ENCODE measurements at places on chromosomes 3 and 15. TPM values are rescaled to one million over a fixed set of nuclear protein-coding genes. Genes with fewer than 3 reads are reported as not detected.

GRCh38 chr15:46413799-46414198 is 779.0 kb downstream of the SQOR start:
- DNase-seq = no peak

DNA sequence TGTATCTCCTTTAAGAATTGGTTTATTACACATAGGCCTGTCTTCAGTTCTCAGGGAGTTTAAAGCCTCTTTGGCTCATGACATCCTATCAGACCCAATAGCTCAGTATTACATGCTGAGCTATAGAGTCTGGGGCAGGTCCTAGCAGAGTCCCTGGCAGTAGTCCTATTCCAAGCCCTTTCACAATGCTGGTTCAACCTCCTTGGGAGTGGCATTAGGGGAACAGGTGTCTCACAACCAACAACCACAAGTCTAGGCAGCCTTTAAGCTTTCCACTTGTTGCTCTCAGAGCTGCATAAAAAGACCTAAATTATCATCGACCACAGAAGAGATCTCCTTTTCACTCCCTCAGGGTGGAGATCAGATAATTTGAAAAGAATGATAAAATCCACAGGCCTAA is 22.8 kb upstream of the C2CD4B start:
- DNase-seq = no peak

Gene GPR62
- polyA plus RNA-seq = 0.15 TPM

GRCh38 chr3:15651396-15651795 is 49.9 kb downstream of the BTD start:
- DNase-seq = no peak

DNA sequence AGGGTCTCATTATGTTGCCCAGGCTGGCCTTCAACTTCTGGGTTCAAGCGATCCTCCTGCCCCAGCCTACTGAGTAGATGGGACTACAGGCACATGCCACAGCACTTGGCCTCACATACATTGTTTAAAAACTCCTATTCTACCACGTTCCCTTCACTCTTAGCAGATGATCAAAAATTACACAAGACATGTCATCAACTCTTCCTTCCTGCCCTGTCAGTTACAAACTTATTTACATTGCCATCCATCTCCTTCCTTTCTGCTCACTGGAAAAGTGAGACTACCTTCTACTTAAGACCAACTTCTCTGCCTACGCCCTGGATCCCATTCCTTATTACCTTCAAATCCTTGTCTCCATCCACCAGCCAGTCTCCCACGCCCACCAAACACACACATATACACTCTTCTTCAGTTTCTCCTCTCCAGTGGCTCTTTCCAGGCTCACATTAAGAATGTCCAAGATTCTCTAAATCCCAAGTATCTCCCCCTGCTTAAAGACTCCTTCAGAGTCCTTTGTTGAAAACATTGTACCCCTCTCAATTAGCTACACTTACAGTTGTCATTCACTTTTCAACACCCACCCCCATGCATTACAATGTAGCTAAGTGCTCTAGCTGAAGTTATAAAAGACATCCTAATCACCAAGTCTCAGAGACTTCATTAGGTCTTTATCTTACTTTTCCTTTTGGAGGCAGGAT is 4.3 kb downstream of the PEAK1 start:
- no peak for DNase-seq

Gene FAM174B
- 11.8 TPM for polyA plus RNA-seq

DNA sequence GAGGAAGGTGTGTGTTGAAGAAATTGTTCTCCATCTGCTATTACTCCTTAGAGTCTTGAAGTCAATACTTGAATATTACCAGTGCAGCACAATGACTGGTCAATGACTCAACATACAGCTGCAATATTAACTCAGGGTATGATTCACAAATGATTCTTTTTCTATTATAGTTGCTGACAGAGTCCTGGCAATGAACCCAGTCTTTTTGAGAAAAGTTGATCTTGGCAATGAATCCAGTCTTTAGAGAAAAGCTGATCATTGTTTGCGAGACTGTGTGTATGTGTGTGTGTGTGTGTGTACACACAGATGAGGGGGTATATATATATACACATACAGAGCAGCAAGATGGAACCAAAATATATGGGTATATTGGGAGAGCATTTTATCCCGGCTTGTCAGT is 315.1 kb downstream of the ZNF385D start:
- DNase-seq = no peak

GRCh38 chr3:101530686-101531047 is 17.7 kb upstream of the SENP7 start:
- DNase-seq = no peak

GRCh38 chr3:152105446-152105845 is 163.3 kb upstream of the MBNL1 start:
- DNase-seq = no peak

GRCh38 chr3:177065285-177066033 is 131.8 kb downstream of the TBL1XR1 start:
- no peak for DNase-seq

DNA sequence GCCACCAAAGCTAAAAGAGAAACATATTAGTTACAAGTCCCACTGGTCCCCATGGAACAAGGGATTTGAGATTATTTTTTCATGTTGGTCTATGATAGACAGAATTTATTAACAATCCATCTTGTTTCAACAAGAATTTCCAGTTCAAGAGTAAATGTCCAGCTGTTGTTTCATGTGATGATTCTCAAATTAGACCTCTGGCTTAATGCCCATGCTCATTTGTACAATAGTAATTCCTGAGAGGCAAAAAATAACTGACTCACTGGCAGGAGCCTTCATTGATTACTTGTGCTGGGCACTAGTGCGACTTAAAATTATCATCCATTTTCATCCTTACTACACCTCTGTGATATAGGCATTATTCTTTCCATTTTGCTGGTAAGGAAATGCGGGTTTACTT is 171.3 kb downstream of the ITPR1 start:
- no peak for DNase-seq

Gene REC114
- polyA plus RNA-seq = not detected

- peak; percentile 61 for DNase-seq
Measured at GRCh38 chr3:77254967-77255831, 215.3 kb downstream of the ROBO2 start.

DNA sequence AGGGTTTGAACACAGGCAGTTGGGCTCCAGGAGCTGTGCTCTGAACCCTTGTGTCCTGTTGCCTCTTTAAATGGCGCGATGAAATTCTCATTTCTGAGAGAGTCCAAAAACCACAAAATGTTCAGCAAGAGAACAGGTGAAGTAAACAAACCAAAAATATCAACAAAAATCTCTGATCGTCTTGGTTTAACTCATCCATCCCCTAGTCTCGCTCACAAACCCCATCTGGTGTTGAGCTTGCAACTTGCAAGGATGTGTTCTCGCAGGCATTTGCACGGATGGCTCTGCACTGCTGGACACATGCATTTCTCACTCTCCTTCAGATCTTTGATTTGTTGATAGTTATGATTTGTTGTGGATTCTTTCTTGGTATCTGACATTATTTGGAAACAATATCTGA is 31.1 kb downstream of the FAH start:
- DNase-seq = no peak

- DNase-seq = no peak
Measured at GRCh38 chr15:36903922-36904556, 196.3 kb downstream of the MEIS2 start.

- no peak for DNase-seq
Measured at GRCh38 chr15:93131485-93132095, 42.6 kb upstream of the RGMA start.

Gene GOLGA8S
- 0.11 TPM for polyA plus RNA-seq

Gene STRA6
- polyA plus RNA-seq = 0.64 TPM

Gene EPHB3
- 7.3 TPM for polyA plus RNA-seq

GRCh38 chr15:45604326-45604725 is 17.1 kb downstream of the BLOC1S6 start:
- DNase-seq = no peak

Gene SIDT1
- polyA plus RNA-seq = 1.3 TPM

GRCh38 chr3:30578479-30578878 is 27.9 kb upstream of the TGFBR2 start:
- no peak for DNase-seq

- DNase-seq = no peak
Measured at GRCh38 chr15:29123171-29123570, 146.5 kb downstream of the NSMCE3 start.

DNA sequence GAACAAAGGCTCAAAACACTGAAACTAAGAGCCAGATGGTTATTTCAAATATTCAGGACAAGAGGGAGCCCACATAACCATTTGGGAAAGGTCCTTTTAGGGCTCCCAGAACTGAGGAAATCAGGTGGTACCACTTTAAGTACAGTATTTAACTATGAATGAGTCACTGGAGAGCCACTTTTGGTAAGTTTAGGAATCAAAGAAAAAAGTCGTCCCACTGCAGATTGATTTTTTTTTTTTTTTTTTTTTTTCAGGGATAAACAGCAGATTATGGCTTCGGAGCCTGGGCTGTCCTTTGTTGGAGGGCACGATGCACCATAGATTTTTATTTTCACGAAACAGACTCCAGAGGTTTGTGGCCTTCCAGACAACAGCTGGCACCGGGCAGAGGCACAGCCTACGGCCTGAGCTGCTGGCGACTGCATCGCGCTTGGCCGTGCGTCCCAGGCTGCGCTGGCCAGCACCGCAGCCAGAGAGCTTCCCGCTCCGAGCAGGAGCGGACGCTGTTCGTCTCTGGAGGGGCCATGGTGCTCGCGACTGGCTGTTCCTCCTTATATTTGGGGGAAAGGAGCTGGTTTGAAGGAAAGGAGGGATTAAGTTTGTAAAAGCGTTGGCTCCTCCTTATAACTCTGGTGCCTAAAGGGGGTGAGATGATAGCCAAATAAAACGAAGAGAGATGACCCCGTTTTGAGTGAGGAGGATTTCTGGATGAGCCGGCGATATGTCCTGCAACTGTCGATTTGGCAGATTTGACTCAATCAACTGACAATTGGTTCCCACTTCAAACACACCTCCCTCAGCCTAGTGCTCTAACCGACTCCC is 152.9 kb upstream of the GOLIM4 start:
- DNase-seq = no peak

Gene MCF2L2
- polyA plus RNA-seq = 2.2 TPM

GRCh38 chr3:192487033-192487432 is 240.3 kb downstream of the FGF12 start:
- no peak for DNase-seq

- DNase-seq = no peak
Measured at GRCh38 chr15:64443747-64444621, 16.4 kb upstream of the ZNF609 start.

DNA sequence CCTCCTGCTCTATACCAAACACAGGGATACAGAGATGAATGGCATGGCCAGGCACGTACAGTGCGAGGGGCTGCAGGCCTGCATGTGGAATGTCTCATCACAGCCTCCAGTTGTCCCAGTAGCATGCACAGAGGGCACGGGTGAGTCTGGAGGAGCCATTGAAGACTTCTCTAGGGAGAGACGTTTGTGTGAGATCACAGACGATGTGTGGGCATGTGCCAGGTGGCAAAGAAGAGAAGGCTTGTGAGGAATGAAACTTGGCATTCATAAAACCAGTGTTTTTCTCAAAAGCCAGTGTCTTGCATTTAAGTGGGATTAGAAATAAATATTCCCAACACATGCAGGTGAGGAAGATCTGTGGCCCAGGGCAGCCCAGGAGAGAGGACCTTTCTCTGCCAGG is 119.1 kb upstream of the UBE3A start:
- no peak for DNase-seq

DNA sequence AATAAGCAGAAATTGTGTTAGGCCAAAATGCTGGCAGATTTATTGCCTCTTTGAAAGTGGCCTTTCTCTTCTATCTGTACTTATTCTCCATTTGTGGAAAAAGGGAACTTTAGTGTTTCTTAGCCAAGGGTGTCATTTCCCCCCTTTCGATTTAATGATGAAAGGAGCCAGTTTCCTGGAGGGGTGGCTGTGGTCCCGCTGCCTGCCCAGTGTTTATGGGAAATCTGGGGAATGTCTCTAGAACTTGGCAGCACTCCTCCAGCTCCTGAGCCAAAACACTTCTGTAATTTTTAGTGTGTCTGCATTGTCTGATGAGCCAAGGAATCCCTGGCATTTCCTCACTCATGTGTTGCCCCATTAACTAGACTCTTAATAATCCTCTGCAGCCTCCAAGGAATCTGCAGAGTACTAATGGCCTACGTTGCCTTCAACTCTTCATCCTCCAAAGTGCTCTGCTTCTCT is 448.8 kb downstream of the GRM7 start:
- DNase-seq = peak; percentile 23

Gene ACTRT3
- polyA plus RNA-seq = 1.5 TPM

- DNase-seq = no peak
Measured at GRCh38 chr3:73933585-73933984, 308.8 kb upstream of the PDZRN3 start.

DNA sequence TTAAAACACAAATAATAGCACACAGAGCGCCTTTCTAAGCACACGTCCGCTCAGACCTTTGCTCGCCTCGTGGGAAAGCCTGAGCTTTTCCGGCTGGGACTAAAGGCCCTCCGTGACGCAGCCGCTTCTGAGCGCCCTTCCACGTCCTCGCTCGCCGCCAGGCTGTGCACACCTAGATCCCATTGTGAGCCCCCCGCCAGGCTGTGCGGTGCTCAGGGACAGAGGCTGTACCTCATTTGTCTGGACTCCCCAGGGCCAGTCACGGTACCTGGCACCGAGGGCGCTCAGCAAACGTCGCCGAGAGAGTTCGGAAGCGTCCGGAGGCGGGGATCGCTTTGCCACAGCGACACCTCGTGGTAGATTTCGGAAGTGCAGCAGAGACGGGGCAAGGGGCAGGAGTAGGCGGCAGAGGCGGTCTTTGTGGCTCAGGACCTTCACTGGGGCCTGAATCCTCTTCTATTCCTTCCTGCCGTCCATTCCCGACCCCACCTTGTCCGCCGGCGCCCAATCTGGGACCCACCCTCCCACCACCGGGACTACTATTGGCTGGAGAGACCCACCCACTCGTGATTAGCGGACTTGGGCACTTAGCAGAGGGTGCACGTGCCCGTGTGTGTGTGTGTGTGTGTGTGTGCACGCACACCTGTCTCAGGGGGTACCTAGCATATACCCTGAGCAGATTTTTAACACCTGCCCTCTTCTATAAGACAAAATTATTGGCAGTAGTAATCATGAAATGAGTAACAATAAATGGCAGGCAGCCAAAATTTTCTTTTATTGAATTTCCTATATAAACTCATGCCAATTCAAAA is 65.6 kb downstream of the RHCG start:
- DNase-seq = peak; percentile 68

DNA sequence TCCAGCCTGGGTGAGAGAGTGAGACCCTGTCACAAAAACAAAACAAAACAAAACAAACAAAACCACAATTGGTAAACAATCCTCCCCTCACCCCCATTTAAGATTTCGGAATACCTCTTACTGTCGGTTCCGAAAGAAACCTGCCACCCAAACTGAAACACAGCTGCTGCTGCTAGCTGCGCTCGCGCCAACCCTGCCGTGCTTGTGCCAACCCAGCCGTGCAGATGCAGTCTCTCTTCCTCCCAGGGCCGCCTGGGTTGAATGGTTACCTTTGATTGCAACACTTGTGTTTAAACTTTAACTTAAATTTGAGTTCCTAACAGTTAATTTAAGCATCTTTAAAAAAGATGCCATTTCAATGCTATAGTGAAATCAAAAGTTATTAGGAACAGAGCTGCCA is 28.5 kb upstream of the SPTBN5 start:
- DNase-seq = no peak

DNA sequence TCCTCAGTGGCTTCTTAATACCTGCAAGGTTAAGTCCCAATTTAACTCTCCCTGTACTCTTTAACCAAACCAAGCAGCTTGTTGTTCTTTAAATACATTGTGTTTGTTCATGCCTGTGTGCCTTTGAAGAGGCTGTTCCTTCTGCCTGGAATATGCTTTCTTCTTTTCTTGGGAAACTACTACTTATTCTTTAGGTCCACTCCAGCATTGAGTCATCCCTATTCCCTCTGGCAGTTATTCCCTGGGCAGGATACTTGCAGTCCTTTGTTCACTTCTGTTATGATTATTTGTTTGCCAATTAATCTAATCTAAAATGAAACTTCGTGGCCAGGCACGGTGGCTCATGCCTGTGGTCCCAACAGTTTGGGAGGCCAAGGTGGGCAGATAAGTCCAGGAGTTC is 139.3 kb downstream of the ZNF609 start:
- DNase-seq = no peak
